ENCODE measurements at places on chromosomes 4 and X. TPM values are rescaled to one million over a fixed set of nuclear protein-coding genes. Genes with fewer than 3 reads are reported as not detected.

GRCh38 chrX:148024425-148025148, 43.5 kb downstream of the FMR1NB start:
- no peaks in the 10 kb centered on the region for H3K36me3 ChIP-seq
- no peaks in the 10 kb centered on the region for H3K27me3 ChIP-seq
- DNase-seq = no peak
- no peak overlapping the region for H3K27ac ChIP-seq
- no peaks in the 10 kb centered on the region for H3K4me1 ChIP-seq

- H3K27me3 ChIP-seq = no peaks in the 10 kb centered on the region
- no peaks in the 10 kb centered on the region for H3K4me1 ChIP-seq
- no peak overlapping the region for H3K4me3 ChIP-seq
- no peak overlapping the region for H3K27ac ChIP-seq
- H3K36me3 ChIP-seq = no peaks in the 10 kb centered on the region
- no peak for DNase-seq
Measured at GRCh38 chr4:143668930-143669552, 31.4 kb downstream of the FREM3 start.

GRCh38 chr4:158018221-158018830, 154.5 kb downstream of the GASK1B start:
- H3K4me3 ChIP-seq = no peak overlapping the region
- H3K27me3 ChIP-seq = no peaks in the 10 kb centered on the region
- H3K4me1 ChIP-seq = peaks cover 12% of the 10 kb centered on the region
- no peaks in the 10 kb centered on the region for H3K36me3 ChIP-seq
- no peak overlapping the region for H3K27ac ChIP-seq

DNA sequence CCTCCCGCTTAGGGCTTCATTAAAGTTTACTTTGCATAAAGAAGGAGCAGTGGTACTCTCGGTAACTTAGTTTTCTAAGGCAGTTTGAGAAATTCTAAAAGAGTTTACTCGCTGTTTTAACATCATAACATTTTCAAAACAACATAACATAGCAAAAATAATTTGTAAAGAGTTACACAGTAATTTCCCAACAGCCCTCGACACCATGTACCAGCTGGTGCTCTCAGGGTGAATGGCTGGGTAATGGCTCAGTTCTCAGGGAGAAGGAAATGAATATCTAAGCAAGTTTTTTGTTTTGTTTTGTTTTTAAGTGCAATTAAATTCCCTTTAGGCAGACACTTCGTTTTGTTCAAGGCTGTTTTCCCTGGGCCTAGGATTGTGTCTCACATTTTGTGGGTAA, 435.3 kb downstream of the C4orf33 start:
- no peak overlapping the region for H3K27ac ChIP-seq
- no peak overlapping the region for H3K4me3 ChIP-seq
- DNase-seq = no peak
- H3K36me3 ChIP-seq = no peaks in the 10 kb centered on the region
- H3K4me1 ChIP-seq = no peaks in the 10 kb centered on the region

GRCh38 chr4:136934601-136935000, 597.7 kb downstream of the PCDH18 start:
- no peaks in the 10 kb centered on the region for H3K4me1 ChIP-seq
- no peak for DNase-seq
- H3K27me3 ChIP-seq = no peaks in the 10 kb centered on the region
- H3K27ac ChIP-seq = no peak overlapping the region

GRCh38 chrX:16185725-16186136, 18.4 kb downstream of the MAGEB17 start:
- H3K27ac ChIP-seq = peak overlapping the region; percentile 27
- no peaks in the 10 kb centered on the region for H3K27me3 ChIP-seq
- peak; percentile 88 for DNase-seq
- H3K4me3 ChIP-seq = no peak overlapping the region
- no peaks in the 10 kb centered on the region for H3K36me3 ChIP-seq

- no peaks in the 10 kb centered on the region for H3K36me3 ChIP-seq
- DNase-seq = no peak
- H3K4me3 ChIP-seq = no peak overlapping the region
- no peaks in the 10 kb centered on the region for H3K4me1 ChIP-seq
Measured at GRCh38 chr4:150662686-150663085, 80.7 kb downstream of the MAB21L2 start.

DNA sequence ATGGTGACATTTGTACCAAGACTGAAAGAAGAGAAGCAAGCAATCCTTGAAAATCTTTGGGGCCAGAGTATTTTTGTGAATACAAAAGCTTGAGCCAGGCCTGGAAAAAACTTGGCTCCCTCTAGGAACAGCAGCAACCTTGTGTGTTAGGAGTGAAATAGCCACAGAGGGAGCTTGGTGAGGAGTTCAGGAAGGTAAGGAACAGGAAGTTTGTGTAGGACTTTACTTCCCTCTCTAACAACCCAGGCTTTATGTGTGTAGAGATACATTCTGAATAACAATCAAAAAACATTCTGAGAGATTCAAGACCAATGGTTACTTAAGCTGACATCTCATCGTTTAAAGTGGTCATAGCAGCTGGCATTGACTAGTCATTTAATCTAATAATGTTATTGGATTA, 668.5 kb downstream of the PCDH18 start:
- peak; percentile 3 for DNase-seq
- H3K4me3 ChIP-seq = no peak overlapping the region
- no peaks in the 10 kb centered on the region for H3K4me1 ChIP-seq
- no peaks in the 10 kb centered on the region for H3K27me3 ChIP-seq

- no peaks in the 10 kb centered on the region for H3K27me3 ChIP-seq
- H3K27ac ChIP-seq = no peak overlapping the region
- DNase-seq = peak; percentile 13
- H3K4me1 ChIP-seq = no peaks in the 10 kb centered on the region
- H3K4me3 ChIP-seq = no peak overlapping the region
Measured at GRCh38 chr4:14787894-14788293, 214.4 kb upstream of the CPEB2 start.

SLC34A2 gene
- not detected for total RNA-seq

PTCHD1 gene
- total RNA-seq = not detected

Data from IMR-90 (cell line).